ENCODE measurements at places on chromosomes 11 and 22. TPM values are rescaled to one million over a fixed set of nuclear protein-coding genes. Genes with fewer than 3 reads are reported as not detected.

The LRRC10B gene
- 1.3 TPM for total RNA-seq

The TIMM8B gene
- total RNA-seq = 57.7 TPM

The CDC42EP2 gene
- 44.4 TPM for total RNA-seq

DNA sequence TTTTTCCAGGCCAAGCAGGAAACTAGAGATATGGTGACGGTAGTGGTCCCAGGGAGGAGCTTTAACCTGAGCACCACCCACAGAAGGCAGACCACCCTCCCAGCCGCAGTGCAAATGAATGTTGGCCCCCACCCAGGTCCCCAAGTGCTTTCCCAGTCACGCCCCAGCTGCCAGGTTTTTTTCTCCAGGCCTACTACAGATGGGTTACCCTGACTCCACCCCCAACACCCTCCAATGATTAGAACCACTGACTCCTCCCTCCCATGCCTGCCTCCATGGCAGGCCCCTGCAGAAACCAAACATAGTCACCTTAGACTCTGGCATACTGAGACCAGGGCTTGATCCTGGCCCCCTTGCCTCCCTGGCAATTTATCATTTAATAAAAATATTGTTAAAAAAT is 58.7 kb upstream of the CHST1 start:
- DNase-seq = no peak
